ENCODE measurements at places on chromosomes 12 and 14.
A peak's percentile ranks its signal among the peaks of the same experiment; 100 is the strongest.

- DNase-seq: no peak
Observed at GRCh38 chr14:63863004-63863403, 10.2 kb downstream of the SYNE2 start.

- DNase-seq: no peak
Observed at GRCh38 chr14:64717870-64718269, 13.6 kb downstream of the PLEKHG3 start.

- no peak for DNase-seq
Observed at GRCh38 chr14:33943096-33943883, 7.6 kb downstream of the EGLN3 start.

DNA sequence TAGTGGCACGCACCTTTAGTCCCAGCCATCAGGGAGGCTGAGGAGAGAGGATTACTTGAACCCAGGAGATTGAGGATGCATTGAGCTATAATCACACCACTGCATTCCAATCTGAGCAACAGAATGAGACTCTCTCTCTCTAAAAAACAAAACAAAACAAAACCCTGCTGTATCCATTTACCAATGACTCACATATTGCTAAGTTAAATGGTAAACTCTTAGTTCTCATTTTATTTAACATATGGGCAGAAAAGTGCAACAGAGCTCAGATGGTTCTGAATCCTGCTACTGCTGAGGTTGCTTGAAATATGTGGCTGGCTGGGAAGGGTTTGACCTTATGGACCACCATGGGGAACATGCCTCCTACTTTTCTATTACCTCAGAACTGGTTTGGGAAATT, 33.7 kb upstream of the CCNT1 start:
- DNase-seq: no peak

GRCh38 chr12:84073401-84073800, 839.2 kb downstream of the SLC6A15 start:
- no peak for DNase-seq

- no peak for DNase-seq
Observed at GRCh38 chr12:131242741-131243496, 289.2 kb downstream of the ADGRD1 start.

- no peak for DNase-seq
Observed at GRCh38 chr12:88334271-88334670, 192.2 kb downstream of the TMTC3 start.

DNA sequence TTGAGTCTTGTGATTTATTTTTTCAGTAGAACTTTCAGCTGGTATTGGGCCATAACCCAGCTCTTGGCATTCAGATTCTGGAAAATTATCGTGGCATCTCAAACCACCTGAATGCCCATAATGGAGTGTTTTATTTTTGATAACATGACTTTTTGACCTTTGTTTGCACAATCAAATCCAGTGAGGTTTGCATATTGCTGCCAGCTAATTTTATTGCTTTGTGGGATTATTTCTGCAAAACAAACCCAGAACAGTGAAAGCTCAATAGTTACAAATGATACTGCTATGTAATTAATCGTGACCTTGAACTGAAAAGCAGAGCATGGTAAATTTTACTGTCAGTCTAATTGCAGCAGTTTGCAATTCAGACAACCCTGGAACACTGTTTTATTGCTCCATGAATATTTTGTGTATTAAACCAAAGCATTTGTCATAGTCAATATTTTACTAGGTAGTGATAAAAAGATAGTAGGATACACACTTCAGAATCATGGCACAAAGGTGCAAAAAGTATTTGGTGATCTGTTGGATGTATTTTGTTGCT, 255.2 kb upstream of the NAV3 start:
- no peak for DNase-seq

DNA sequence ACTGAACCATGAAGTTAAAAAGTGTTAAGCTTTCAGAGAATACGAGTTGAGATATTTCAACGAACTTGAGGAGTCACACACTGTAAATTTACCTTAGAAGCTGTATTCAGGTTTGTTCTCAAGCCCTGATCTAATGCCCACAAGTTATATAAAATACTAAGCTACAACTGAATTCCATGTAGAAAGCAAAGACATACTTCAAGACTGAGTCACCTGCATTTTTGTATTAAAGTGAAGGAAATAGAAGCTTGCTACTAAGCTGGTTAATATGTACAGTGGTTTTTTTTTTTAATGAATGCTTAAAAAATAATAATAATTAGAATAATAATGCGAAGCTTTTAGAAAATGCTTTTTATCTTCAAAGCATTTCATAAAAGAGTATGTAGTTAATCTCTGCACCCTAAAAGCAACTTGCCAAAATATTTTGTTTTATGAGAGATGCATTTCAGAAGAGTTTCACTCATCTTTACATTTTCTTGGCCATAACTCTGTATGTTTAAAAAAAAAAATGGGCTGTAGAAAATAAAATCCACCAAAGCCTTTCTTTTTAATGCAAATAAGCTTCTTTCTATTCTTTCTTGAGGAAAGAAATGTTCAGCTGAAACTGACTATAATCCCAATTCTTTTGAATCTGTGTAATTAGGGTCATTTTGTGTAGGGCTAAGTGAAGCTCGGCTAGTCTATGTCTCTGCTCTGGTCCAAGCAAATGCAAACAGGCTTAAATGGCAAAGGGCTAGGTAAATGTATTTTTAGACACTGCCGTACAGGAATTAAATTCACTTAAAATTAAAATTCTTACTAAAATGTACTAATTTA, 1047.5 kb upstream of the FLRT2 start:
- no peak for DNase-seq

DNA sequence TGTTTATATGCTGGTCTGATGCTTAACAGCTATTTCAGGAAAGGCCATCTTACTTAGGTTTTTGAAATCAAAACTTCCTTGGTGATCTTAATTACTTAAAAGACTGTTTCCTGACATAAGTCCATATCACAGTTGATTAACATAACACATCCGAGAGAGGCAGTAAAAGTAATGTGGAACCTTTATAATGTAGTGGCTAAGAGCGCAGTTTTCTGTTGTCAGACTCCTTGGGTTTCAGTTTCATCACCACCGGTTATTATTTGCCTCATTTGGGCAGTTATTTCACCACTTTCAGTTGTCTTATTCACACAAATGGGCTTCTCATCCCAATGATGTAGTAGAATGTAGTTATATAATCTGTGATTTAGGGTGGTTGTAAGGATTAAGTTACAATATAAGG, 30.9 kb downstream of the TBC1D15 start:
- DNase-seq: no peak

- no peak for DNase-seq
Observed at GRCh38 chr14:87196436-87196835, 796.5 kb downstream of the GALC start.

DNA sequence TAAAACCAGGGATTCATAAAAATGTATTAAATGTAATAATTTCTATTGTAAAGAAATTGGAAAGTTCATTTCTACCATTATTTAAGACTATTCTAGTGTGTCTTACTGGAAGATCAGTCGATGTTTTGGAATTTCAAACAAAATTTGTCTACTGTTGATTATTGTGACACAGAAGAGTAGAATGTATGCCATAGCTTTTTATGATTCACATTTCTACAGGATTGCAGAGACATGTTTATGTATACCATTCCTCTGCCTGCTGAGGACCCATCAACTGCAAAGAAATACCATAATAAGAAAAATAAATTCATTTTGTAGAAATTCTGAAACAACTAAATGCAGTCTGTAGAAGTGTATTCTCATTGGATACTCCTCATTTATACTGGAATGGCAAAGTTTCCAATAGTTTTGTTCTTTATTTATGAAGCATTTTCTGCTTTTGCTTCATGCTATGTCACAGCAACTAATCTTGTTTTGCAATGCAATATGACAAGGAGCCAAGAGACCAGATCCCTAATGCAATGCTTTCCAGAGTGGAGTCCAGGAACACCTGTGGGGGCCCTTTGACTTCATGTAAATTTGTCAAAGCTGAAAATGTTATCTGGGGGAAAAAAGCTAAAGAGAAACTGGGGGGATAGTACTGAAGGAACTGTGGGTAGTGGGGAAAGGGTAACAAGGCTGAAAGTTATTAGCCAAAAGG, 172.9 kb upstream of the LRIG3 start:
- no peak for DNase-seq

DNA sequence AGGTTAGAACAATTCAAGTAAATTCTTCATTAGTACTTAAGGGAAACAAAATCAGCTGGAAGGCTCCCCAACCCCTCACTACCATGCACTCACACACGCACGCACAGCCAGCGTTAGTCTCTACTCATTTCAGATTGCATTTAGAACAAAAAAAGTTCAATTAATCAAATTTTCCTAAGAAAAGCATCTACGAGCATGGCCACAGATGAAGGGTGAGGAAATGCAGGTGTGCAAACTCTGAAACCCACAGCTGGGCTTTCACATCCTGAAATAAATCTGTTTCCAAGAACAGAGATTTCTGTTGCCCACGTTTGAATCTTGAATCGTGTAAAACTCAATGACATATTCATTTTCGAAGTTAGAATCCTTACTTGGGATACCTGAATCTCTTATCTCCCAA, 62.6 kb downstream of the SEL1L start:
- DNase-seq: no peak

GRCh38 chr12:96811083-96811482, 96.0 kb upstream of the NEDD1 start:
- no peak for DNase-seq

- DNase-seq: no peak
Observed at GRCh38 chr14:56342494-56342942, 224.3 kb downstream of the PELI2 start.

- DNase-seq: no peak
Observed at GRCh38 chr12:130481392-130481879, 143.7 kb downstream of the PIWIL1 start.

GRCh38 chr12:15544589-15544988, 222.3 kb downstream of the PTPRO start:
- no peak for DNase-seq

DNA sequence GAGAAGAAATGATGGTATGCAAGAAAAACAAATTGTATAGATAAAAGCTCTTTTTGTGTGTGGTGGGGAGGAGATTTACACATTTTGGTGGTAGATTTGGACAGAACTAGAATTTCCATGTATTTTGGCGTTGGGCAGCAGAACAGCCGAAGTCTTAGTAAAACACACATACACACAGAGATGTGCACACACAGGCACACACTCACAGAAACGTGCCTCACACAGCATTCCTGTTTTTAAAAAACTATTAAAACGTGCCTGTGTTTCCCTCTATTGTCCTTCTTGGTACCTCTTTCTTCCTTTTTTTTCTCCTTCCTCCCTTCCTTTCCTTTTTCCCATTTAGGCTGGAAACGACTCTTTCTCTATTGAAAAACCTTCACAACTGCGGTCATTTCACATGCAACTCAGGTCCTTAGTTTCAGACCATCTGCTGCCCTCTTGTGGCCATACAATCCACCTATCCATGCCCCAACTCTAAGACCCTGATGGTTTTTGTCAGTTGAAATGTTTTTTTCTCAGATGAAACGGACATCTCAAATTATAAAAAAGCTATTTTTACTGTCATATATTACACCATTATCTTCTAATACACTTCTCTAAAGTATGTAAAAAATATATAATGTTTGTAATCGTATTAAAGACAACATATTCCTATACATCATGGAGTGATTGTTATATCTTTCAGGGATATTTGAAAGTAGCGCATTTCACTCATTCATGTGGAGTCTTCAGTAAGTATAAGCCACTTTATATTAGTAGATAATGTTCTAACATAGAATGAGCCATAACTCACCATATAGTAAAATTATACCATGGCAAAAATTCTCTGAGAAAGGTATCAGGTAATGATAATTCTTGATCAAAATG, 386.7 kb upstream of the NOVA1 start:
- DNase-seq: peak; percentile 60

DNA sequence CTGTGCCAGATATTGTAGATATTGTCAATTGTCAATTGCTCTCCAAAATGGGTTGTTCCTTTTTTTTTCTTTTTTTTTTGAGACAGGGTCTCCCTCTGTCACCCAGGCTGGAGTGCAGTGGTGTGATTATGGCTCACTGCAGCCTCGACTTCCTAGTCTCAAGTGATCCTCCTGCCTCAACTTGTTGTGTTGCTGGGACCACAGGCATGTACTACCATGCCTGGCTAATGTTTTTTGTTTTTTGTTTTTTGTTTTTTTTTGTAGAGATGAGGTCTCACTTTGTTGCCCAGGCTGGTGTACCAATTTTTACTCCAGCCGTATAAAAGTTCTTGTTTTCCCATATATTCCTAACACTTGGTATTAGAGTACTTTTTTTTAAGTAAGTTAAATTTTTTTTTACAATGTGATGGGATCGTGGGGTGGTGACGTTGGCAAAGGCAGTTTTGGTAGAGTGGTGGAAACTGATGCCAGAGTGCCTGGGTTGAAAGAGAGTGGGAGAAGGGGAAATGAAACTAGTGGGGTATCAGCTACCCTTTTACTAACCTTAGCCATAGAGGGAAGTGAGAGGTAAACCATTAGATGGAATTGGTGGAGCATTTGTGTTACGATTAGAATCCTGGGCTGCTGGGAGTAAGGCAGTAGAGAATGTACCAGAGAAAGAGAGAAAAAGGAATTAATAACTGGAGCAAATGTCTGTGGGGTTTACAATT, 33.0 kb upstream of the CFAP54 start:
- DNase-seq: no peak

GRCh38 chr12:8655421-8655820, 7.2 kb downstream of the MFAP5 start:
- DNase-seq: no peak

DNA sequence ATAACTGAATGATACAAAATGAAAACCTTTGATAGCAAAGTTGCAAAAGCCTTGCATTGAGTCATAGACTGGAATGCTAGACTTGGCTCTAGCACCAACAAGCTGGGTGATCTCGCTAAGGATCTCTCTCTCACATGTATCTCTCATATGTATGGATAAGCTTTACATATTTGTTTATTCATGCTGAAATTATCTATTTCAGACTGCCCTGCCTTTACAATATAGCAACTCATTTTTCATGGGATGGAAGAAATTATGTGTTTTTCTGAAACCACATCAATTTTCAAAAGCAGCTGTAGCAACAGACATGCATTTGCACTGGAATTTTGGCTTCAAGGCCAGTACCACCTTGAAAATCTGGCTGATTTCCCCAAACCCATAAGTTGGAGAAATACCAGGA, 11.4 kb downstream of the RERG start:
- DNase-seq: no peak

- DNase-seq: no peak
Observed at GRCh38 chr14:39467889-39468524, 35.8 kb upstream of the FBXO33 start.

- no peak for DNase-seq
Observed at GRCh38 chr12:84924981-84925380, 12.4 kb upstream of the SLC6A15 start.

- no peak for DNase-seq
Observed at GRCh38 chr12:107326237-107326636, 232.9 kb upstream of the CRY1 start.

GRCh38 chr12:93698307-93699092, 21.3 kb downstream of the CRADD start:
- no peak for DNase-seq

DNA sequence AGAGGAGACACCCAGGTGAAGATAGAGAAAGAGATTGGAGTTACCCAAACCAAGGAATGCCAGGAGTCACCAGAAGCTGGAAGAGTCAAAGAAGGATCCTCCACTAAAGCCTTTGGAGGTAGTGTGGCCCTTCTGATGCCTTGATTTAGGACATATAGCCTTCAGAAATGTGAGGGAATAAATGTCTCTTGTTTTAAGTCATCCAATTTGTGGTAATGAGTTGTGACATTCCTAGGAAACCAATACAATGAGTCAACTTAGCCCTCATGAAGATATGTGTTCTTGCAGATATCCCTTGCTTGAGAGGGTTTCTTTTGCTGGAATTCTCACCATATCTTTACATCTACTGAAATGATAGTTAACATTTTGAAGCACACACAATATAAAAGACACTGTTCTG, 58.8 kb downstream of the CCER1 start:
- no peak for DNase-seq

GRCh38 chr12:15541996-15542631, 219.8 kb downstream of the PTPRO start:
- DNase-seq: peak; percentile 69
